Stimulated activated CD4-positive, alpha-beta T cell treated with anti-CD3 and anti-CD28 coated beads, Interleukin-2, amount 100 ng/mL, for 24 hours (primary cell): ENCODE measurements at places on chromosomes 12 and 14.

DNA sequence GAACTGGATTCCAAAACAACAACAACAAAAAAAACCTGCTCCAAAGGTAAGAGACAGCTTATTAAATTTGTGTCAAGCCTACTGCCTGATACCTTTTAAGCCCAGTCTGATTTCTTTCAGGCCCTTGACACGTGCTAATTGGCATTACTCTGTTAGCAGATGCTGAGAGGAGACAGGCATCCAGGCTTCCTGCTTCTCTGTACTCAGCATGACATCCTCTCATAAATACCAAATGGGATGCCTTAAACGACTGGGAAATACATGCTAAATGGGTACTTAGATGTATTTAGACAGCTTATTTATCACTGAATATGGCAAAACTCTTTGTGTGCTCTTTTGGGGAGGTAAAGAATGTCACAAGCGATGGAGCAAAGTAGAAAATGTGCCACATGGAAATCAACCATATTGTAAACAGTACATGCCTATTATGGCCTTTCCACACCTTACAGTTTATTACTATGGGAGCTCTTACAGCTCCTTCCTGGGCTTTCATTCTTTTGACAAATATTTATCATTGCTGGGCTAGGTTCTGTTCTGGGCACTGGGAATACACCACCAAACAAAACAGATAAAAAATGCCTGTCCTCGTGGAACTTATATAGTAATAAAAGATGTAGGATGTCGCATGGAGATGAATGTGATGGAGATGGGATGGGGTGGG lies 11.5 kb upstream of the PCED1B start:
- DNase-seq, result no peak

GRCh38 chr12:62075870-62076269 lies 184.3 kb upstream of the USP15 start:
- DNase-seq, result no peak

GRCh38 chr14:74956027-74956279 lies 556 bp upstream of the PGF start:
- no peak for DNase-seq

- no peak for DNase-seq
These were observed 82.1 kb downstream of the KIF26A start for GRCh38 chr14:104220215-104221070.

GRCh38 chr12:64825143-64826021 lies 935 bp downstream of the TBC1D30 start:
- DNase-seq, result peak; percentile 9

- no peak for DNase-seq
These were observed 125.8 kb downstream of the SLC38A4 start for GRCh38 chr12:46699986-46700385.

GRCh38 chr12:114403690-114404066 lies 2.3 kb downstream of the TBX5 start:
- no peak for DNase-seq

- no peak for DNase-seq
These were observed 25.8 kb downstream of the PLEKHG3 start for GRCh38 chr14:64730061-64730440.

DNA sequence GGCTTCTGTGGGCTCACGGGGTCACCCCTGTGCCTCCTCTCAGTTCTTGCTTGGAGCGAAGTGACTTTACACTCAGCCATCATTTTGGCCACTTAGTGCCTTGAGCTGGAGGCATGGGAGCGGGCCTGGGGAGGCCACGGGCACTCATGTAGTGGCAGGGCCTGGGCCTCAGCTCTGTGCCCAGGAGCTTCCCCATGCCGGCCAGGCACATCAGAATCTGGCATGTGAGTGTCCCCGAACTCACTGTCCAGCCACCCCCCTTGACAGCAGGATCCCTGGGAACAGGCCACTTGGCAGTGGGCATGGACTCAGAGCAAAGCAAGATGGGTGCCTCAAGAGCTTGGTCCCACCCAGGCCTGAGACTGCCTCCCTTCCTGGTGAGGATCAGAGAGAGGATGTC lies 29.5 kb downstream of the DDX51 start:
- no peak for DNase-seq

GRCh38 chr14:94052662-94053061 lies 26.5 kb downstream of the OTUB2 start:
- DNase-seq, result no peak

GRCh38 chr12:131528144-131528543 lies 182.7 kb upstream of the SFSWAP start:
- DNase-seq, result no peak

GRCh38 chr12:69243099-69244084 lies 4.0 kb downstream of the CPSF6 start:
- no peak for DNase-seq

DNA sequence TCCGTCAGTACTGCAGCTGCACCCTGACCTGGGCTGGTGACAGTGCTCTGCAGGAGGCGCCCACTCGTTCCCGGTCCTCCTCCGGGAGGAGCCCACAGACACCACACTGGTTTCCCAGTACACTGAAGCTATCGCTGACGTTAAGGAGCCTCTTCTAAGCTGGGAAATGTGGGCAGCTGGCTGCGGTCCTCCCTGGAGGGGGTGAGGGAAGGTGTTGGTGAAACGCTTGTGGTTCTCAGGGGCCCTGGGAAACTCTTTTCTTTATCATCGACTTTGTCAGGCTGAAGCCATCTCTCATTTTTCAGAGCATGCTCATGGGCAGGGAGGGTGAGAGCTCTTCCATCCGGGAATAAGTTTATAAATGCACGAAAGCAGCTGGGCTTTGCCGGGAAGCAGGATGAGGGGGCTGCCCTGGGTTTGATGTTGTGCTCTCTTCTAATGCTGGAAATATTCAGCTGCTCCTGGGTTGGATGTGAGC lies 176.0 kb downstream of the CHST11 start:
- peak; percentile 21 for DNase-seq

- no peak for DNase-seq
These were observed 113.5 kb upstream of the PCED1B start for GRCh38 chr12:46965880-46966279.

DNA sequence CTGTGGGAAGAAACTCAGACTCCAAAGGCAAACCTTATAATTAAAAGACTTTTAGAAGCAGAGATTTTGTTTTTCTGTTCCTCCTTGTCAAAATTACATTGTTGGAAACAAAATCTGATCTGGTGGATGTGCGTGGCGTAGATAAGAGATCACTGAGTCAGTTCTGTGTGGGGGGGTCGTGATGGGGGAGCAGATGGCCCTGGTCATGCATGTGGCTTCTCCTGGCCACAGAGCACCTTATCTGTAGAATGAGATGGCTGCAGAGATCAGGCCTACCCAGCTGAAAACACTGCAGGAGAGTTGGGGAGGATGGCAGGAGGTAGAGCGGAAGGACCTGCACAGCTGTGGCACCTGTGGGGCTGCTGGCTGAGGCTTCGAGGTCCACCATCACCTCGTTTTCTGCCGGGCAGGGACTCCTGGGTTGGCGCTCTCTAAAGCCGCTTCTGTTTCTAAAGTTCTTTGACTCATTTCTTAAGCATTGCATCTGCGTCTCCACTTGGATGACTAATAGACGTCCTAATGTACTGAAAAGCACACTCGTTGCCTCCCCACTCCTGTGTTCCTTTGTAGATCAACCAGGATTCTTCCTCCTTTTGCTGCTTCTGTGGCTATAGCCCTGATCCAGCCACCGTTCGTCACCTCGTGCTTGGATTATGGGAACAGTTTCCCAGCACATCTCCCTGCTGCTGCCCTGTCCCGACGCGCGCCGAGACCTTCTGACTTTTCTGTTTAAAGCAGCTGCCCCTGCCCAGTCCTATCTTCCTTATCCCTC lies 93.4 kb downstream of the TSPAN9 start:
- no peak for DNase-seq

DNA sequence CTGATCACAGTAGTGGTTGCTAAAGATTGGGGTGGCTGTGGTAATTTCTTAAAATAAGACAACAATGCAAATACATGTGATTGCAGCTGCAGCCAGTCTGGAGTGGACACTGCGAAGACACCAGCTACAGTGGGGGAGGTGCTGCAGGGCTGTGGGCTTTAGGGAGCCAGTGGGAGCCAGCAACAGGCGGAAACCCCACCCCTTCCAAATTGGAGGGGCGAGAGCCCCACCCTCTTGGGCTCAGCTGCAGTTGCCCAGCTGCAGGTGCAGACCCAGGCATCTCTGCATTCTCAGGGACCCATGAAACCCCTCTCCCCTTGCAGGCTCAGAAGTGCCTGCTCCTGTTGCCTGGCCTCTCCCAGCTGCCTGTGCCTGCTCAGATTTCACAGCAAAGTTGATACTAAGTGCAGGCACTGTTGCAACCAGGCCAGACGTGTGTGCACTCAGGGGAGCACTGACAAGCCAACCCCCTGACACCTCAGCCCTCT lies 104.8 kb downstream of the MYF5 start:
- no peak for DNase-seq

DNA sequence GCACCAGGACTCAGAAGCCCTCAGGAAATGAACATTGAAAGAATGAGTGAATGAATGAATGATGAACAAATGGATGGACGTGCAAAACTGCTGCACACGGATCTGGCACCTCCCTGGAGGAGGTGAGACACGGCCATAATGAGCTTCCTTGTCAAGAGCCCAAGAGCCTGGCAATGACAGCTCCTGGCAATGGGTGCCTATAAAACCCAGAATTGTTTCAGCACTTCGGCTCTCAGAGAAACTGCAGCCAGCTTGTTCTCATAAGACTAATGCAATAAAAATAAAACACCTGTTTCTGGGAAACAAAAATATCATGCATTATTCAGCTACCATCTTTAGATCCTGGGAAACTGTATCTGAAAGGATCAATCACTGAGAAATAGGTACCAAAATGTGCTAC lies 200.5 kb upstream of the SFSWAP start:
- no peak for DNase-seq

- DNase-seq, result peak; percentile 60
These were observed 39.7 kb upstream of the GZMB start for GRCh38 chr14:24673534-24674203.
